ENCODE measurements at places on chromosomes 2 and 18.

GRCh38 chr2:86566158-86566820, 3.0 kb upstream of the CHMP3 start:
- DNase-seq = no peak

DNA sequence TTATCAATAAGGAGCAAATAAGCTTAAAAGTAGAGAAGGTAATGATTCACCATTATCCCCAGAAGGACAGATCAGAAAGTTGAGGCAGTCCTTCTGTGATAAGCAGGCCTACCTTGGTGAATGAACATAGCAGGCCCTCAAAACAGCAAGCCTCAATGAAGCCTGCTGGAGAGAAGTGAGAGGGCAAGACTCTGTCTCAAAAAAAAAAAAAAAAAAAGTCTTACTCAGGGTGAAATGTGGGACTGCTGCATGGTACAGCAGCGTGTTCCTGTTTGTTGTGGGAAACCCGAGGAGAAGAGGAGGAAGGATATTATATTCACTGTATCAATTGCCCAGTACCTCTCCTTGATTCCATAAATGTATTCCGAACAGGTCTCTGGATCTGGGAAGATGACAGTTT, 8.7 kb upstream of the HAT1 start:
- no peak for DNase-seq

DNA sequence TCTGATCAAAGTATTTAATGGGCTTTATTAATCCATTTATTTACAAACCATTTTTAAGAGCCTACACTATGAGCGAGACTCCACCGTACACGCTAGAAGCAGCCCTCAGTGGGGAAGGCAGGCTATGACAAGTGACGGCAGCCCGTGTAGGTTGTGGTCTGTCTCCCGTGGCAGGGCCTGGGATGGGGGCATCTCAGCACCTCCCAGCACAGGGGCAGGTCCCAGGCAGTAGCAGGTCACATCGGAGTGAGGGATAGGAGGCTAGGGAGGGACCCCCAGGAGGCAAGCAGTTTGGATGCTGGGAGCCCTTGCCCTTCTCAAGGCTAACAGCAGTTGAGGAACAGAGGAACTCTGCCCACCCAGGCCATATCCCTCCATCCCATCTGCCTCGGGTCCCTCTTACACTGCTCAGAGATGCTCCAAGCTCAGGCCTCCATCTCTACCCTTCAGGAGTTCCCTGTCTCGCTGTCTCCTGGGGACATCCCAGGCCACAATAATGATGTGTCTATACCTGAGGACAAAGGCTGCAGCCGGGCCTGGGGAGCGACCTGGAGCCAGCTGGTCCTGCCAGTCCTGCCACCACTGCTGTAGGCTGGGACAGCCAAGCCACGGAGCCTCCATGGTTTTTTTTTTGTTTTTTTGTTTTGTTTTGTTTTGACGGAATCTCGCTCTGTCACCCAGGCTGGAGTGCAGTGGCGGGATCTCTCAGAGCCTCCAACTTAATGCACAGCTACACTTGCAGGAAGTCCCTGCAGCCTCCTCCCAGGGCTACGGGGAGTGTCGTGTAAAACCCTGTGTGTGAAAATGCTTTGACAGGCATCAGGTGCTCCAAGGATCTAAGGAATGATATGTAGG, 92.0 kb downstream of the NDUFA10 start:
- DNase-seq = no peak

DNA sequence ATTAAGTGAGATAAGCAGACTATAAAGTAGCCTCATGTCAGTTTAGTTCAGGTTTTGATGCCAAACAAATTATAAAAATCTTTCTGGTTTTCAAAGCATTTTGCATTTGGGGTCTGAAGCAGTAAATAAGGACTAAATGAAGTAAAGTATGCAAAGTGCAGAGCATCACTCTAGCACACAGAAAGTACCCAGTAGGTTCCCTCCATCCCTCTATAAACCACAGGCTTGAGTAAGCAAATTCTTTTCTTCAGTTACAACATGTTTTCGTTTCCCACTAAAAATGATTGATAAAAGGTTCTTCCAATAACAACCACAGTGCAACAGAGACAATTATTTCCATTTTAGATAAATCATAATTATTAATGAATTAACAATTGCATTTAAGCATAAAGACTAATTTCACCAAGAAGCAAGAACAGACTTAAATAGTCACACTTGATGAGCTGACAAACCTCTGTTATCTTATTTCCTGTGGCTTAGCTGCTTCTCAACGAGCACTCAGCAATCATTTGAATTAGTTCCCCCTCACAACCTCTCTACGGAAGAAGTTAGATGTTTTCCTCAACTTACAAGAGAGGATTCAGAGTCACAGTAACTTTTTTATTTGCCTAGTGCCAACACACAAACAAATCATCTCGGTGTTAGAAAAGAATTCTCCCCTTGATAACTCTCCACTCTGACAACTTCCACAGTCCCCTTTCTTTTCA, 249.8 kb downstream of the NBAS start:
- no peak for DNase-seq

GRCh38 chr2:105116348-105116747, 78.5 kb downstream of the MRPS9 start:
- DNase-seq = no peak

GRCh38 chr2:39981883-39982311, 202.8 kb upstream of the THUMPD2 start:
- DNase-seq = no peak

GRCh38 chr2:173681881-173682650, 283.1 kb downstream of the SP3 start:
- DNase-seq = no peak

- no peak for DNase-seq
Observed at GRCh38 chr2:36356298-36356989, 866 bp downstream of the CRIM1 start.

DNA sequence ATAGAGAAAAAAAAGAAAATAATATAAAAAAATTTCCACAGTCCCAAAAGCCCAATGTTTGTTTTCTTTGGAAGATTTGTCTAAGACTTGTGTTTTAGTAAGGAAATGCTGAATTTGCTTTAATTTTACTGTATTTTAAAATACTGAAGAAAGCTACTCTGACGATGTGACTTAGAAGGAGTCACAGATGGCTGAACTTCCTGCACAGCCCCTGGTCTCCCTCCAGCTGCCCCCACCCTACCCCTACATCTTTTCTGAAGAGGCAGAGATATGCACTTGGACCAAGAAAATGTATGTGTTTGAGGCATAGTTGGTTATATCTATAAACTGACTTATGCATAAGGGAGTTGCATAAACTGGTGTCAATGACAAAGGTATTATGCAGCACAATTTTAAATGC, 172.3 kb downstream of the CDH2 start:
- no peak for DNase-seq

DNA sequence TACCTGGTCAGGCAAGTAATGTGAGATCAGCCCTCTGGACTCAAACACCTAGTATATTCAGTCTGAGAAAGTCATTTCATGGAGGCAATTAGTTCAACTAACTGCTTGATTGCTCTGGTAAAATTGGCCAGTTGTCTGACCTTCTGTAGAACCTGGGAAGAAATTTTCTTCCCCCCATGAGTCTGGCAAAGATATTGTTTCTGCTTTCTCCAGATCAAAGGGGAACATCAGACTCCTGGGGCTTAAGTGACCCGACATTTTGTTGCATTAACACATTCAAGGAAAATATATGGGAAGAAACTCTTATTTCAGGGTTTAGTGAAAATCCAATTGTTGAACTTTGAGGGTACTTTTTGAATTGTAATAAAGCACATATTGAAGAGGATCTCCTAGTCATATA, 375.1 kb downstream of the SUCLG1 start:
- no peak for DNase-seq

DNA sequence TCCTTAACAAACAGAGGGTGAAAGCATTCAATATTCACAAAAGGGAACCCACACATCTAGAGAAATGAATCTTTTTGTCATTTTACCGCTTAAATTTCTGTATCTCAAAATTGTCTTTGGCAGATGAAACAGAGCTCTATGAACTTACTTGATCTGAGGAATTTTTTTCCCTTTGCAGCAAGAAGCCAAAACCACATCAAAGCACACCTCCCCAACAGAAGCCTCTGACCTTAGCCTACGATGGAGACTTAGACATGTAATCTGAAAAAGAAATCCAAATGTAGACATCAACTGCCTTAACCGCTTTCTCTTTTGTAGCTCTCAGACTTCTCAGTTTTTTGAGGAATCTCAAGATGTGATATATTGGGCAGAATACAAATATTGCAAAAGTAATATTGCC, 287.9 kb upstream of the HNMT start:
- no peak for DNase-seq

GRCh38 chr2:157830696-157831570, 45.2 kb downstream of the ACVR1 start:
- no peak for DNase-seq

- no peak for DNase-seq
Observed at GRCh38 chr18:8868779-8869415, 163.5 kb downstream of the MTCL1 start.

GRCh38 chr2:7825591-7826312, 856.1 kb upstream of the ID2 start:
- DNase-seq = no peak

DNA sequence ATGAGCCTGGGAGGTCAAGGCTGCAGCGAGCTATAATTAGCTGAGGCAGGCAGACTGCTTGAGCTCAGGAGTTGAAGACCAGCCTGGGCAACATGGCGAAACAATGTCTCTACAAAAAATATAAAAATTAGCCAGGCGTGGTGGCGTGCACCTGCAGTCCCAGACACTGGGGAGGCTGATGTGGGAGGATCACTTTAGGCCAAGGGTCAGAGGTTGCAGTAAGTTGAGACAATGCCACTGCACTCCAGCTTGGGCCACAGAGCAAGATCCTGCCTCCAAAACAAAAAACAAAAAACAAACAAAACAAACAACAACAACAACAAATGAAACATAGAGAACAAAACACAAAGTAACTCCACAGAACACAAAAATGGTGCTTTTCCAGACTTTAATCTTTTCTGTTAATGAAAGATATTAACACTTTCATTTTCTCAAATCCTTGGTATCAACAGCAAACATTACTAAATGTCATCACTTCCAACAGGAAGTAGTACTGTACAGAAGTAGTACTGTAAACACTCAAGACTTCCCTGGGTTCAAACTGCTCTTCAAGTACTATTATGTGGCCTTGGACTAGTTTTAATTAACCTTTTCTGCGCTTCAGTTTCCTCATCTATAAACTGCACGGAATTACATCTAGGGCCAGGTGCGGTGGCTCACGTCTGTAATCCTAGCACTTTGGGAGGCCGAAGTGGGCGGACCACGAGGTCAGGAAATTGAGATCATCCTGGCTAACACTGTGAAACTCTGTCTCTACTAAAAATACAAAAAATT, 27.9 kb downstream of the PUM2 start:
- DNase-seq = no peak

GRCh38 chr2:46170611-46171350, 126.4 kb upstream of the EPAS1 start:
- no peak for DNase-seq

- DNase-seq = no peak
Observed at GRCh38 chr18:63312019-63312409, 7.6 kb downstream of the BCL2 start.

DNA sequence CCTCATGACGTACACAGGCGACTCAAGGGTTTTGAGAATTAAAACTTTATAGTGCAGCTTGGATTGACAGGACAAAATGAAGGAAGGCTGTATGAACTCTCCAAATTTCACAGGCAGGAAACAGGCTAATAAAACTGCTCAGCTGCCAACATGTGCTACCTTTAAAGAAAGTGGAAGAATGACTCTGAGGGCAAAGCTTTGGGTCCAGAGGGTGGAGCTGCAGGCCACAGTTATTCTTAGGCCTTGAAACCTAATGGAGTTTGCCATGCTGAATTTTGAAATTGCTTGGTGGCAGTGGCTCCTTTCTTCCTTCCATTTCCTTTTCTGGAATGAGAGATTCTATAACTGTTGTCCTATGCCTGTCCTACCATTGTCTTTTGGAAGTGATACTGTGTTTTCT, 34.8 kb downstream of the HAT1 start:
- DNase-seq = no peak

DNA sequence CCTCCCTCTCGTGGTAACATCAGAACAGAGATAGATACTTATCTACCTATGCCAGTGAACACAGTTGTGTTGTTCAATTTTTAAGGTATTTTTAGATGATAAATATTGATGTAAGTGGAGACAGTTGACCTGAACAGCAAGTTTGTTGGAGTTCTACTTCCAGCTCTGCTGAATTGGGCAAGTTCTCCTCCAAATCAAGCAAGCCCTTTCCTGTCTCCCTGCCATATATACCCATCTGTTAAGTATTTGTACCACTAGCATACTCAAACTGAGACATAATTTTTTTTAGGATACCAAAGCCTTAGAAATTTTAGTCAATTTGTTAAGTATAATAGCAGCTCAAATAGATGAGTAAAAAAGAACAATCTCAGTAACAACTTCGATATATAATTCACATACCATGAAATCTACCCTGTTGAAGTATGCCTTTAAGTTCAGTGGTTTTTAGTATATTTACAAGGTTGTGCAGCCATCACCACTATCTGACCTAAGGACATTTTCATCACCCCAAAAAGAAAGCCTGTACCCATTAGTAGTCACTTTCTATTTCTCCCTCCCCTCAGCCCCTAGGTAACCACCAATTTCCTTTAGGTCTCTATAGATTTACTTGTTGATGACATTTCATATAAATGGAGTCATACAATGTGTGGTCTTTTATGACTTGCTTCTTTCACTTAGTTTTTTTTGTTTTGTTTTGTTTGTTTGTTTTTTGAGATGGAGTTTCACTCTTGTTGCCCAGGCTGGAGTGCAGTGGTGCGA, 61.8 kb downstream of the COX7A2L start:
- DNase-seq = no peak

GRCh38 chr2:162518894-162519293, 175.0 kb downstream of the GCA start:
- no peak for DNase-seq

GRCh38 chr18:32888306-32888705, 115.5 kb upstream of the KLHL14 start:
- DNase-seq = no peak

- DNase-seq = no peak
Observed at GRCh38 chr2:112161431-112162145, 23.4 kb downstream of the FBLN7 start.

- DNase-seq = no peak
Observed at GRCh38 chr18:61957801-61958516, 65.2 kb upstream of the RNF152 start.

DNA sequence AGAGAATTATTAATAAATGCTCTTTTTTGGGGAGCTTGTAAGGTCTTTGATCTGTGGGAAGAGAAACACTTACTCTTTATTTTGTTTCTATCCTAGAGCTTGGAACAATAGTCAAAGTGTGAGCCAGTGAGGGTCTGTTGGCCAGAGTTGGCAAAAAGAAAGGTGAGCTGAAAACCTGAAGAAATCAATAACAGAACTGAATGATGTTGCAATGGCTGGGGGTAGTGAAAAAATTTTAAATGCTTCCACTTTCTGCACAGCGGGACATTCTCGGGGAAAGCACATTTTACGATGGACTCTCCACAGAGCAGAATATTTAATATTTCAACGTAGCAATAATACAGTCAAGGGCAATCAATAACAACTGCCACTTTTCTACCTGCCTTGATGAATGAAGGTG, 78.9 kb downstream of the SKA1 start:
- no peak for DNase-seq

GRCh38 chr2:63049211-63049969, 1.2 kb upstream of the OTX1 start:
- no peak for DNase-seq

GRCh38 chr2:101041413-101041812, 39.3 kb downstream of the RPL31 start:
- no peak for DNase-seq

GRCh38 chr2:160167089-160167740, 32.9 kb downstream of the ITGB6 start:
- no peak for DNase-seq

GRCh38 chr2:86283411-86284030, 53.9 kb downstream of the REEP1 start:
- DNase-seq = no peak

GRCh38 chr2:60832621-60833020, 48.8 kb upstream of the REL start:
- no peak for DNase-seq

Data from cortex of kidney (tissue), 1 donor.